ENCODE measurements at places on chromosomes 7 and 10.

DNA sequence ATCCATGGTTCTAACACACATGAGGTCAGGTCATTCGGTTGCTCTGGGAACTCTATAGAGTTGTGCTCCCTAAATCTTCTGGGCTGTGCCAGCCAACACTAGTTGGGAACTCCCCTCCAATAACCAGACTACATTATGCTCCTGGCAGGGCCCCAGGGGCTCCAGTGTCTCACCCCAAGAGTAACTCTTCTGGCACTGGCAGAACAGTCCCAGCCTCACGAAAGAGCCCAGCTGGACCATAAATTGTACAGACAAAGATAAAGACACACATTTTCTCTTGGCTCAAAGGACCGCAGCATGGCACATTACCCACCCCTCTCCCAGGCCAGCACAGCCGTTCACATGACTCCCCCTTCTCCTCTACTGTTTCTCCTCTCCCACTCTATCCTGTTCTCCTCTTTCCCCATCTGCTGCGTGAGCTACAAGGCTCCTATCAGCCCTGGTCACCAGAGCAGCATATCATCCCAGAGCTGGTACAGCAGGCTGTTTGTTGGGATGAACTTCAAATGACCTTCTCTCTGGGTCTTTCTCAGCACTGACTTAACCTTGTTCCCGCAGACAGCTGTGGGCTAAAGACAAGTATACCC is 230.6 kb downstream of the PLXNA4 start:
- no peak for DNase-seq

DNA sequence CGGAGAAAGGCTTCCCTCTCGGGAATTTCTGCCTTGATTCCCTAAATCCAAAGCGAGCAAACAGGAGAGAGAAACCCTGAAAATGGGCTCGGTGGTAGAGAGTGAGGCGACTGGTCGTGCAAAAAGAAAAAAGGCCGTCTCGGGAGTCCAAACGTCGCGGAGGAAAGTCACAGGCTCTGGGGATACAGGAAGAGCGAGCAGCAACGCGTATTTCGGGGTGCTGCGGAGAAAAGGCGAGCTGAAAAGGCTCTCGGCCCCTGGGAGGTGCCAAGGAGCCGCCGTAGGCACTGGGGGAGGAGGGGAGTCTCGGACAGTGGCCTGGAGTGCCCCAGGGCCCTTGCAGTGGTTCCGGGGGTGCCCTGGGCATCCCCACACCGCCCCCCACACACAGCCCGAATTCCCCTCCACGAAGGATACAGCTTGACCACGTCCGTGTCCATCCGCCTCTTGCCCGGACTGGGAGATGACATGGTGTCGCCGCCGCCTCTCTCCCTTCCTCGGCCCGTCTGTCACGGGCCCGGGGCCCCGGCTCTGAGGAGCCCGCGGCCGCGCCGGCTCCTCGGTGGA is 591 bp downstream of the UBE2H start:
- DNase-seq: no peak

DNA sequence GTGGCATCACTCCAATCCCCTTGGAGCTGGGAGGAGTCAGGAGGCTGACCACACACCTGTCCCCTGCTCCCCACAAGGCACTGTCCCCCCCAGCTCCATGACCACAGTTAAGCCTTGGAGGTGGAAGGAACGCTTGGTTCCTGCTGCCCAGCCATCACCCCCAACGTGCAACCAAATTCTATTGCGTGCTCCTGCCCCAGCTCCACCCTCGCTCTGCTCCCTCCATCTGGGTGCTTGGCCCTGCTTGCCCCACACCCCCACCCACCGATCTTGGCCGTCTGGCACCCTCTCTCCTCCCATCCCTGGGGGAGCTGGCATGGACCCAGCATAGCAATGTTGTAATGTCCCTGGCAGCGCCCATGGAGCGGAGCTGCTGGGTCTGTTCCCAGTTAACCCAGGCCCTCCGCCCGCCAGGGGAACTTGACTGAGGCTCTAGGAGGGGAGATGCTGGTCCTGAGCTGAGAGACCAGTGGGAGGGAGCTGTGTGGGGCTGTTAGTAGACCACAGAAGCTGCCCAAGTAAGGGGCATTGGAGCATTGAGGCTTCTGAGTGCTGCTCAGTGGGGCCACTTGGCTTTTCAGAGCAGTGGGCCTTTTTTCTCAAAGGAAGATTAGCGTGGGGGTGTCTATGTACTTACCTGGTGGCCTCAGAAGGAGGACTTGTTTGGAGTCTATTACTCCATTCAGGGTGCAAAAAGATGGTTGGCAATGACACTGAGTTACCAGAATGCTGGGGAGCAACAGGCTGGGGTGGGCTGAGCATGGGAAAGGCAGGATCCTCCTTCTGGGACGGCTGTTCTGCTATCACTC is 1.1 kb downstream of the EPHB6 start:
- DNase-seq: no peak

DNA sequence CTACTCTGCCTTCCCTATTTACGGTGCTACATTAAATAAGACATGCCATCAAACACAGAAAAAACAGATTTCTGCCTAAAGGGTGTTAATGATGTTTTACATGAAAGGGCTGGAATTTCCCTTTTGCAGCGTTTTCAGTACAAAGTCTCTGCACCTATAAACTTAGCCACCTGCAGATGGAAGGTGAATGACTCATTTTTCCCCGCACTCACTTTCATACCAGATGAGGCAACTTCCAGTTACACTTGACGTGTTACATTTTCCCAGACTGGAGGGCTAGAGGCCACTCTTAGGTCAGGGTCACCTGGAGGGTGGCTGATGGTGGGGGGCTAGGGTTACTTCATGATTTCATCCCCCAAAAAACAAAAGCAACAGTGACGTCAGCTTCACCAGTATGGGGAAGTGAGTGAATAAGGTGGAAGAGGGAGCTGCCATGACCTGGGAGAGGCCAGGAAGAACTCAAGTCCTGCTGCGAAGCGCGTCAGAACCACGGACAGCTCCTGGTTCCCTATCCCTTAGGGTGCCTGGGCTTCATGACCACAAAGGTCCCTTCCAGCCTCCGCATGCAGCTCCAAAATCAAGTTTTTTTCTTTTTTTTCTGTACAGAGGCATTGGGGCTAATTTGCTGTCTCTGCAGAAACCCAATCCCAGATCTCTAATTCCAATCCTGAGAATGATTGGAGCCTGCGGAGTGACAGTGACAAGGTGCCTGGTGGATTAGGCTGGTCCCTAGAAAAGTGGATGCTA is 94.0 kb downstream of the ADARB2 start:
- DNase-seq: no peak

GRCh38 chr7:73851410-73852338 is 9.3 kb upstream of the TMEM270 start:
- DNase-seq: no peak

GRCh38 chr7:69670701-69671100 is 72.4 kb downstream of the AUTS2 start:
- no peak for DNase-seq

DNA sequence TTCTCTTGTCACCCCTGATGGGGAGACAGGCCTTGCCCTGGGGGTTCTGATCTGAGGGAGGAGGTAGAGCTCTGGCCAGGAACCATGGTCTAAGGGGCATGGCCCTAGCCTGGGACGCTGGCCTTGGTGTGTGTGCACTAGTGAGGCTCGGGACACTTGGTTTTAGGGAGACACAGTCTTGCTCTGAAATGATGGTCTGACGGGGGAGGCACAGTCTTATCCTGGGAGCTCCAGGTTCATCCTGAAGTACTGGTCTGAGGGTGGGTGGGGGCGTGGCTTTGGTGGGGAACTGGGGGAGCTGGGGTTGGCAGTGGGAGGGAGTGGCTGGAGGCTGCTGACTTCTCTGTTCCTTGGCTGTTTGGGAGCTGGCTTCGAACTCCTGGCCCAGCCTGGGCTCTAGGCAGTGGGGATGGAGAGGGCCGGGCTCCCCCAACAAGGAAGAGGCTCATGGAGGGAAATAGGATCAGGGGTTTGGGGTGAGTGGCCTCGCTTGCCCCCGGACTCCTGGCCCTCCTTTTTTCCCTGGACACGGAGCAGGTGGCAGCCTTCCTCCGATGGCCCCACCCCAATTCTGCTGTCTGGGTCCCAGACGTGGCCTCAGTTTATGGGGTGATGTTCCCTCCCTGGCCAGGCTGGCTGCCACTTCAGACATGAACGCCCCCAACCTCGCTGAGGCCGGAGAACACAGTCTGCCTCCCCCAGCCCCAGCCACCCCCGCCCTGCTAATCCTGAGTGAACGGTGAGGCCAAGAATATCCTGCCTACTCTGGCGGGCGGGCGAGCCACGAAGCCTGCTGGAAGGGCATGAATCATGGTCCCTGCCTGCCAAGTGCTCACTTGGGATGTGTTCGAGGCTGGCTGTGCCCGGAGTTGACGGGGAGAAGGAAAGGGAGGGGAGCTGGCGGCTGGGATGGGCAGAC is 43.5 kb downstream of the TMEM270 start:
- DNase-seq: no peak

- DNase-seq: no peak
Observed at GRCh38 chr7:70670288-70670687, 461.7 kb upstream of the GALNT17 start.

GRCh38 chr7:137728426-137728825 is 118.3 kb downstream of the DGKI start:
- DNase-seq: no peak

DNA sequence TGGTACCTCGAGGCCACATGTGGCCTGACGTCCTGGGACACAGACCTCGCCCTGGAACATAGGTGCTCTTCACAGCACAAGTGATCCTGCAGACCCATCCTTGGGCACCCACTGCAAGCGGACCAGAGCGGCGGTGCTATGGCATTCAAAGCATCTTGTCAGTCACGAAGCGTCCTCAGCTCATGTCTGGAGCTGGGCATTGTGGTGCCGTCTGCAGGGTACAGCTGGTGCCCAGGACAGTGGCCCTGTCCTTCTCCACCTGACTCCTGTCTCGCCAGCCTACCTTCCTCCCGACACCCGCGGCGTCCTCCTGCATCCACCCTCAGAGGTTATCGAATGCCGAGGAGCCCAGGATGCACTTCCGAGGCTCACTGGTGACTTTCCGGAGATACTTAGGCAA is 26.5 kb downstream of the ADGRA1 start:
- DNase-seq: no peak

Measured in activated CD8-positive, alpha-beta memory T cell treated with anti-CD3 and anti-CD28 coated beads for 1 hour (primary cell).